ENCODE measurements at places on chromosomes 7 and 10. TPM values are rescaled to one million over a fixed set of nuclear protein-coding genes. Genes with fewer than 3 reads are reported as not detected.

The UPK3BL1 gene
- polyA plus RNA-seq: 10.9 TPM

The LSM5 gene
- polyA plus RNA-seq: 228 TPM

The IDI2 gene
- polyA plus RNA-seq: not detected

The GSTO2 gene
- 26.0 TPM for polyA plus RNA-seq

The ADRB1 gene
- polyA plus RNA-seq: 0.91 TPM
